Activated CD8-positive, alpha-beta memory T cell treated with anti-CD3 and anti-CD28 coated beads for 4 hours (primary cell): ENCODE measurements at places on chromosomes 13 and 19.

DNA sequence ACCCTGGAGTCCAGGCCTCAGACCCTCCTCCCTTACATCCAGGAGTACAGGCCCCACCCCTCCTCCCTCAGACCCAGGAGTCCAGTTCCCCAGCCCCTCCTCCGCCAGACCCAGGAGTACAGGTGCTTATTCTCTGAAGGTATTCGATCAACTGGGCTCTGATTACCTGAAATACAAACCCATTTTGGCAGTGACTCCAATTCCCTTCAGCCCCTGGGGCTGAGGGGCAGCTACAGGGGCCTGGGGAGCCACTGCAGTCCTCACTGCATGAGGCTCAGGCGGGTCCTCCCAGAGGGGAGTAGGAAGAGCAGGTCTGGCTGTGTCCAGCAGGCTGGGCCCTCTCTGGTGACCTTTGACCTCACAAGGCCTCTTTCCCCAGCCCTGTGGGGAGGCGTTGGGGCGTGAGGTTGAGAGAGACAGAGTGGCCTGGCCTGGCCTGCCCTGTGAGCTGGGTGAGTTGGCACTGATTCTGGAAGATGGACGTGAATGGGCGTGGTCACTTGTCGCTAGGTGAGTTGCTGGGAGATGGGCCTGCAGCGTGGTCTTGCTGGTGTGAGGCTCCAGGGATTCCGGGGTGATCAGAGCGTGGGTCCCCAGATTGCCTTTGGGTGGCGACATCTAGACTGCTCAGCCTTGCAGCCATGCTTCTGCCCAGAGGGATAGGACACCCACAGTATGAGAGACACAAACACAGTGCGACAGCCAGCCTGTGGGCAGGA lies 3.1 kb downstream of the BCAT2 start:
- DNase-seq, result no peak

- no peak for DNase-seq
Observed at GRCh38 chr19:38195237-38195636, 28.8 kb downstream of the DPF1 start.

- DNase-seq, result no peak
Observed at GRCh38 chr13:48560657-48561337, 27.9 kb upstream of the RCBTB2 start.

- DNase-seq, result no peak
Observed at GRCh38 chr13:51557875-51558612, 26.2 kb upstream of the WDFY2 start.

GRCh38 chr19:19405971-19406877 lies 749 bp downstream of the GATAD2A start:
- DNase-seq, result no peak

DNA sequence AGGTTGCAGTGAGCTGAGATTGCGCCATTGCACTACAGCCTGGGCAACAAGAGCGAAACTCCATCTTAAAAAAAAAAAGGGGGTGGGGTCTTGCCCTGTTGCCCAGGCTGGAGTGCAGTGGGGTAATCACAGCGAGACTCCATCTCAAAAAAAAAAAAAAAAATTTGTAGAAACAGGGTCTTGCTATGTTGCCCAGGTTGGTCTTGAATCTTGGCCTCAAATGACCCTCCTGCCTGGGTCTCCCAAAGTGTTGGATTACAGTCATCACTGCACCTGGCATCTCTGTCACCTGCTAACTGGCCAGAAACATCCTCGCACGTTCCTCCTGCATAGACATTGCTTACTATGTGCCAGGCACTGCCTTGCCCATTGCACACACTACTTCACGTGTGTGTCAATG lies 14.1 kb downstream of the RCN3 start:
- no peak for DNase-seq

DNA sequence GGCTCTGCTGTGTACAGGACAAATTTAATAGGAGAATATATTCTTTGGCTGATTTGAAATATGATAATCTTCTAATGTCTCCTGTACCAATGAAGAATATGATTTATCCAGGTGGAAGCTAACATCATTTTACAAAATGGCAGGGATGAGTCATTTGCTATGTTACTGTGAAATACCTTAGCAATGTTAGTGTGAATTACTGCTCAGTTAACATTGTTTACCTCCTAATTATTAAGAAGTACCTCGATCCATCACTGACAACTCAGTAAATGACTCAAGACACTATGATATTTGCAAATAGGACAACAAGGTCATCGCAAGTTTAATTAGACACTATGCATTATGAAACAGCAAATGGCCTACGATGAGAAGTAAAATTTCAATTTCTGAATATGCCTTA lies 309.1 kb upstream of the EDNRB start:
- no peak for DNase-seq

DNA sequence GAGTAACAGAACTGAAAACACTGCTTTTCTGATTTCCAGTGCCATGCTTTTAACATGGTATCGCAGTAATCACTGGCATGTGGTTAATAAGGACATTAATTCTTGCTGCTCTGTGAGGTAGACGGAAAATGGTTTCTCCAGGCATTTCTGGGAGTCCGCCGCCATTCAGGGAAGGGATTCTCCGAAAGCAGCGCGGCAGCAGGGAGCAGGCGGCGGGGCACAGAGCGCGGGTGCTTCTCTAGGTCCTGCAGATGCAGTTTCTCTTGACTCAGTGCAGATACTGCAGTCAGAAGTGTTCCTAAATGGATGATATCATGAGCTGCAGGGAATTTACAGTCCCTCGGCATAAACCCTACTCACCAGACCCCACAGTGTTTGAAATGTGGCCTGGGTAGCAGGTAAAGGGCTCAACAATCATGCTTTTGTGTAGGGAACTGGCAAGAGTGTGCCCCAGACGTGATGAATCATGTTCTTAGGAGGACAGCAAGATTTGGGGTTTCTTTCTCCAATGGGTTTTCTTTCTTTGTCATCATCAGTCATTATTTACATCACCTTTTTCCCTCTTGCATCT lies 338.6 kb upstream of the ARGLU1 start:
- no peak for DNase-seq

GRCh38 chr19:49247676-49248075 lies 77.3 kb downstream of the SLC6A16 start:
- no peak for DNase-seq

DNA sequence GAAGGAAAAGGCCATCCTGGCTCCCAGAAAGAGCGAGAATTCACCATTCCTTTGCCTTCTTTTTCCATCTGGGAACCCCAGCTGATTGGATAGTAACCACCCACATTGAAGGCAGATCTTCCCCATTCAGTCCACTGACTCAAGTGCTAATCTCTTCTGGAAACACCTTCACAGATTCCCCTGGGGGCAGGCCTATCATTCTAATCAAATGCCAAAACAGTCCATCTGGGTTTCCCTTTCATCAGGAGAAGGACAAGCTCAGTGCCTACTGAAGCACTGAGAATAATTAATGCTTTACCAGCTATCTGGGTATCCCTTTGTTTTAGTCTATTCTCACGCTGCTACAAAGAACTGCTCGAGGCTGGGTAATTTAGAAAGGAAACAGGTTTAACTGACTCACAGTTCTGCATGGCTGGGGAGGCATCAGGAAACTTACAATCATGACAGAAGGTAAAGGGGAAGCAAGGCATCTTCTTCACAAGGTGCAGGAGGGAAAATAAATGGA lies 293.2 kb downstream of the ENOX1 start:
- no peak for DNase-seq

DNA sequence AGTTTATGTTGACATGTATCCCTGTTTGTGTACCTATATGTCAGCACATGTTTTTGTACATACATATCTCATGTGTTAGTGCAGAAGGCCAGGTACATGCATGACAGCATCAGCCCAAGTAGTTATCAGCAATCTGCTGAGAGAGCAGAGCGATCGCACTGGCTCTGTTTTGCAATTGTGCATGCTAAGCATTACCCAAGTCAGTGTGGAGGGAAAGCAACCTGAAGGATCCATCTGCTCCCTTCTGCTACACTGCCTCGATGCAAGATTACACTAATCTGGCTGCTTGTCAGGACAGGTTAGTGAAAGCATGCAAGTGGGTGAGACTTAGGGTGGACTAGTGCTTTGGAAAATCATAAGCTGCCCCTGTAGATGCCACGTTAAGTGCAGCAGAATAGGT lies 211.8 kb downstream of the PCCA start:
- DNase-seq, result no peak

DNA sequence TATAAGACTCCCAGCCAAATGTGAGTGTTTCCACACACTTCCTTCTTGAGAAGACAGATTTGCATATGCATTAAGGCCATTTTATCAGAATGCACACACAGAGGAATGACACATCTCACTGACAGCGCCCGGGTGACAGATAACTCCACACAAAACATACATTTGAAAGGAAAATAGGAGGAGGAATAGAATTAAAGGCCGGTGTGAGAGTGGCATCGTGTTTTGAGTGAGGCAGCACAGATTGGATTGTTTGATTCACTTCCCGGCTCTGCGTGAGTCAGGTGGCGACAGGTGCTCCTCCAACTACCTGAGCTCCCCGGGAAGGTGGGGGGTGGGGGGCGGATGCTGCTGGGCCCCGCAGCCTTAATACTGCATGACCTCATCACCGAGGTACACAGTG lies 429.0 kb downstream of the TSHZ3 start:
- no peak for DNase-seq

- no peak for DNase-seq
Observed at GRCh38 chr13:113920606-113921286, 53.1 kb downstream of the C13orf46 start.

- no peak for DNase-seq
Observed at GRCh38 chr19:18833141-18833476, 1.4 kb downstream of the UPF1 start.

DNA sequence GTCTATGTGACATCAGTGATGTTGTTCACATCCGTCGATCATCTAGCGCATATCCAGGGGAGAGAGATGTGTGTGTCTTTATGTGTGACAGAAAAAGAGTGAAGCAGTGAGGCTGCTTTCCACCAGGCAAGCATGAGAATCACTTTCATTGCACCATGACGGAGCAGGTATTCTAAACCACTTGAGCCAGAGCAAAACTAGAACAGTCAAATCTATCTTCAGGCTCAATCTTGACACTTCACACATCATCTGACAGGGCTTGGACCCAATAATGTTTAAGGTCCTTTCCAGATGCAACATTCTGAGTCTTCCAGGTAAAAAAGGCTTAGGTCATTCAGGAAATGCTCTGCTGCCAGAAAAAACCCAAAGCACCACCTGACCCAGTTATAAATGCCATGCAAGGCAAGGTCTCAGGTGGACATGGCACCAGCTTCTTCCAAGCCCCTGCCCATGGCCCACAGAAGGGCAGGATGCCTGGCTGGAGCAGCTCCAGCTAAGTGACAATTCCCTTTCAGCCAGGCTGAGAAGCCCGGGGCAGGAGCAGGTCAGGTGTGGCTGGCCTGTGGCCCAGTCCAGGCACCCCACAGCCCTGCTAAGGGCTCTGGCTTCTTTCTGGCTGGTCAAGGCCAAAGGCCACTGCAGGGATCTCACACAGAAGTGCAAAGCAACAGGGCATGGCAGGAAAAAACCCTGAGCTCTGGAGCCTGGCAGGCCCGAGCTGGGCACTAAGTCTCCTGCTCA lies 5.0 kb downstream of the ELAVL1 start:
- no peak for DNase-seq

GRCh38 chr19:7272856-7273578 lies 21.2 kb downstream of the INSR start:
- DNase-seq, result no peak

DNA sequence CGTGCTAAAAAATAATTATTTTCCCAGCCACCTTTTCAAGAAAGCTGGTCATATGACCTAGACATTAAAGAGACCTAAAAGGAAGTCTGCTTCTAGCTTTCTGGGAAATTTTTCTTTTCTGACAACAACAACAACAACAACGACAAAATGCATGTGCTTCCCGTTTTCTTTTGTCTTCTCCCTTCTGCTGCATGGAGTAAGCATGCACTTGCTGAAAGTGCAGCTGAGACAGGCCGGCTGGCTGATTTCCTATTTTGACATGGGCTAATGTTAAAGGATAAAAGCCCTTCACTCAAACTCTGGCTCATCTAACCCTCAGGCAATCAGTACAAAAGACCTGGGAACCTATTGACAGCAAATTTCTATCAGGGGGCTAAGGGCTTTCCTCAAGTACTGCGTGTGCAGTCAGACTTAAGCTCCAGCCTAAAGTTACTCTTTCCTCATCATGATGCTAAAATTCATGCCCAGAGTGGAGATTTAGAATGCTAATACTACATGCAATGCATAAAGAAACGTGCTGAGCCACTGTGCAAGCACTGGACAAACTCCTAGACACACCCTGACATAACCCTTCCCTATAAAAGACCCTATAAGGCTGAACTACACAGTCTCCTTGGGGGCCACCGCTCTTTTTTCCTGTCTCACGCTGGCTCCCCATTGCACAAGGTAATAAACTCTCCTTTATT lies 811.1 kb downstream of the UQCRFS1 start:
- no peak for DNase-seq

- DNase-seq, result no peak
Observed at GRCh38 chr13:112574834-112575613, 12.9 kb downstream of the TUBGCP3 start.

DNA sequence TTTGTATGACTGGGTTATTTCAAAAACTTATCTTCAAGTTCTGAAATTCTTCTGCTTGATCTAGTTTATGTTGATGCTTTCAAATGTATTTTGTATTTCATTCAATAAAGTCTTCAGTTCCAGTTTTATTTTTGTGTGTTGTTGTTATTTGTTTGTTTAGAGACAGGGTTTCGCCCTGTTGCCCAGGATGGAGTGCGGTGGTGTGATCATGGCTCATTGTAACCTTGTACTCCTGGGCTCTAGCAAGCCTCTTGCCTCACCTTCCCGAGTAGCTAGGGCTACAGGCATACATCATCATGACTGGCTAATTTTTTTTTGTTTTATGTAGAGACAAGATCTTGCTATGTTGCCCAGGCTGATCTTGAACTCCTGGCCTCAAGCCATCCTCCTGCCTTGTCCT lies 40.3 kb upstream of the ARHGEF7 start:
- no peak for DNase-seq

- no peak for DNase-seq
Observed at GRCh38 chr19:15874821-15875474, 22.9 kb downstream of the CYP4F2 start.

DNA sequence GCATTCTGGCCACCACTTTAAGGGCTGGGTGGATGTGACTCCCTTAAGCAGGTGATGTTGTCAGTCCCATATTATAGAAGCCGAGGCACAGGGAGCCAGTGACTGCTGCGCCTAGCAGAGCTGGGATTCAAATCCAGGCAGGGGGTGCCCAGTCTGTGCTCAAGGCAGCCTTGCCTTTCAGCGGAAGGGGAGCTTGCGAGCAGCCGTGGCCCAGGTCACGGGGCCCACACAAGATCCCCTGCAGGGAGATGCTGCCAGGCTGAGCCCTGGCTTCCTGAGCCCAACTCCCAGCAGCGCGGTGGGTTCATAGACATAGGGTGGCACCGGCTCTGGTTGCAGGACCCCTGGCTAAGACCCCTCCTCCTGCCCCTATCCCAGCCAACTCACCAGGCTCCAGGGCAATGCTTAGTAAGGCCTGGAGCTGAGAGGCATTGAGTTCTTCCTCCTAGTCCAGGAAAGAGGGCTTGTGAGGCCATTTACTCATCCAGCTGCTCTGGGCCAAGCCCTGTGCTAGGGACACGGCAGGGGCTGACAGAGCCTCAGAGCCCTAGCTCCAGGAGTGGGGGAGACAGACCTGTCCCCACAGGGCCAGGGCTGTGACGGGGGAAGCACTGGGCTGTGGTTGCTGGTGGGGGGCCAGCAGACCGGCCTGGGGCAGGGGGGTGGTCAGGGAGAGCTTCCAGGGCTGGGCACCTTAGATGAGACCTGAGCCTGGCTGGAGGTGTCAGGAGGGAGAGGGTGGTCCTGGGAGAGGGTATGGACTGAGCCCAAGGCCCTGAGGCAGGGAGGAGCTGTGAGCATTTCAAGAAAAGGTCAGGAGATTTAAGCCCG lies 9.6 kb downstream of the CAPN12 start:
- DNase-seq, result no peak

- DNase-seq, result no peak
Observed at GRCh38 chr19:14414926-14415690, 4.0 kb downstream of the DDX39A start.
